ENCODE measurements at places on chromosomes 4 and X.

DNA sequence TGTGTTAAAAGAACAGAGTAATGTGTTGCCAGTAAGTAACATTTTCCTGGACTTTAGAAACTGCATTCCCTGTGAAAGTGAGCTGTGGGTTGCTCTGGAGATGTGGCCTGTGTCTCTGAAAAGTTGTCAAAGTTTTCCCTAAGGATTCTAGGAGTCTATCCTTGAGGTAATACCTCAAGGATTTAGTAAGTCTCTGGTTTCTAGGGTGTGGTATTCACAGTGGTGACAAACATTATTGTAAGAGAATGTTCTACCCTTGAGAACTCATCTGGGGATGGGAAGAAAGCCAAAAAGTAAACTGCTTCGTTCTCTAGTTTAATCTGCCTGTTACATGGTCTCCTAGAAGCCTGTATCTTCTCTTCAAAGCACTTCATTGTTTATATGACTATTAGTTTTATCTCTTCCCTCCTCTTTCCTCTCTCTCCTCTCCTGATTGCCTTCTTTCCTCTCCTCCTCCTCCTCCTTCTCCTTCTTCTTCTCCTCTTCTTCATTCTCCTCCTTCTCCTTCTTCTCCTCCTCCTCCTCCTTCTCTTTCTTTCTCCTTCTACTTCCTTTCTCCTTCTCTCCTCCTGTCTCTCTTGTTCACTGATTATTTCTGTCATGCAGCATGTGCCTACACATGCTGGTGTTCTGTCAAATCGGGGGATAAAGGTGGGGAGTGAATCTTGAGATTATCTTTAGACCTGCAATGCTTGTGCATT lies 321.3 kb downstream of the PTTG2 start:
- no peak for DNase-seq

GRCh38 chrX:48480583-48480982 lies 4.6 kb downstream of the FTSJ1 start:
- no peak for DNase-seq

DNA sequence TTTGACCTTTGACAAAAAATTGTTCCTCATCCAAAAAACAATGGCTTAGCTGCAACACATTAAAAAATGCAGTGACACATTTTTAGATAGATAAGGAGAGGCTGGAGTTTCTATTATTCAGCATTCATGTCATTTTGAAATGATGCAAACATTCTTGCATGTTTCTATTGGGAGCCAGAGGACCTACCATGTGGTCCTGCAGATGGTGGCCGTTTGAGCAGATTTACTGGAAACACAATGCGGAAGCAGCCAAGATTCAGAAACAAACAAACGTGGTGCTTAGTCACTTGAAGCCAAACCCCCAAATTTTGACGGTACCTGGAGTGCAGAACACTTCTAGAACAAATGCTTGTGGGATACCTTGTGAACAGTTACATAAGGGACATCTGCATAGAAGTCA lies 456.7 kb downstream of the PCDH18 start:
- DNase-seq: no peak

- no peak for DNase-seq
Observed at GRCh38 chrX:39453889-39454621, 643.7 kb downstream of the BCOR start.

GRCh38 chr4:41507291-41507947 lies 30.5 kb upstream of the LIMCH1 start:
- DNase-seq: no peak

DNA sequence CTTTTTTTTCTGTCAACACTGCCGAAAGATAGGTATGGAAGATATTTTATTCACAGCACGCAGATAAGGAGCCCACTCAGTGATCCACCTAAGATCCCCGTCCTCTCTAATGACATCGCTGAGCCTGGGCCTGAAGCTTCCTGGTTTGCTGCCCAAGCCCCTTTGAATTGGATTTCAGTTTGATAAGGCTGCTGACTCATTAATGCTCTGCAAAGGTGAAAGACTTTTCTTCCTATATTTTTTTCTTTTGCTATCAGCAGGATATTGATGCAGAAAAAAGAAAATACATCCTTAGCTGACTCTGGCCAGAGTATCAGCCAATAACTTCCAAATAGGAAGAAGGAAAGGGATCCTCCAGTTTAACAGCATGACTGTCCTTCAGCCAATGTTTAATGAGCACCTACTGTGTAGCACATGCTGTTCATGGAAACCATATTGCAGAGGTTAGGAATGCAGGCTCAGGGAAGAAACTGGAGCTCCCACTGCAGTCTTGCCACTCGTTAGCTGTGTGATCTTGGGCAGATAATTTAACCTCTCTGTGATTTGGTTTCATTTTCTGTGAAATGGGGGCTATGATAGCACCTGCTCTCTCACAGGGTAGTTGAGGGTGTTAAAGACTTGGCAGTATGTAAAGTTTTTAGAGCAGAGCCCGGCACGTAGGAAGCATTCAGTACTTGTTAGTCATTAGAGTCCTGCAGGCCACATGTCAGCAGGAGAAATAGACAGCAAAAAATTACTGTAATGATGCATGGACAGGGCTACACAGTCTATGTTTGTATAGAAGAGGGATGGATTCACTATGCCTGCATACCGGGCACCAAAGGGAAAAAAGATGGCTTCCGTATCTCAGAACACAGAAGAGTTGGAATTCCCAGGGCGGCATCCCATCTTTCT lies 39.3 kb downstream of the EVC start:
- DNase-seq: no peak

GRCh38 chrX:154010330-154011087 lies 9.2 kb downstream of the IRAK1 start:
- DNase-seq: no peak

GRCh38 chrX:155216940-155217440 lies 730 bp downstream of the VBP1 start:
- DNase-seq: no peak

GRCh38 chr4:42280327-42281095 lies 116.8 kb upstream of the SHISA3 start:
- DNase-seq: no peak

DNA sequence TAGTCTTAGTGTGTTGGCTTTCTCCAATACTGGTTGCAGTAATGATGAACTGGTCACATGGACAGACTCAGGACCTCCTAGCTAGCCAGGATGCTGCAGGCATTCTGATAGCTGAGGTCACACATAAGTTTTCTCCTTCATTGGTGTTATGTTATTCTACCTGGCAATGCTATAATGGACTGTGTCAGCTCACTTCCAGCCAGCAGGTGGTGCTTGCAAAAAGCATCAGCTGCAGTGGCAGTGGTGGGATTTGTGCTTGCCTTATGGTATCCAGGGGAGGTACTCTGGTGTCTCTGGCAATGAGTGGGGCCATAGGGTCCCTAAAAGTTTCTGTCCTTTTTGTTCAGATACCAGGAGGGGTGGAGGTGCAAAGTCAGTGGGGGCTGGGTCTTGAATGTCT lies 33.6 kb downstream of the ZNF330 start:
- no peak for DNase-seq

DNA sequence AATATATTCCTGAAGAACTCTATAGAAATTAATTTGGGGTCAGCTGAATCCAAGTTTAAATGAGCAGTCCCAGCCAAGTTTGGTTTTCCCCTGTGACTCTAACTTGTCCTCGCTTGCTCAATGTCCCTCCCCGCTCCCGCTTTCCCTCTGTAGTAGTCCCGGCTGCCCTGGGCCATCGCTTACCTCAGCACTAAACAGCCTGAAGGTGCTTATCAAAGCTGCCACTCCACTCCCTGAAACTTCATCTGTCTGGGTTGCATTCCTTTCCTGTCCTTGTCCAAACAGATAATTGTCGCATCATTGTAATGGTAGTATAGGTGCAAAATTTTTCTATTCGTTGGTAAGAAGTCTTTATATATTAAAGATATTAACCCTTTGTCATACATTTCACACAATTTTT lies 12.8 kb downstream of the SLC25A43 start:
- no peak for DNase-seq

DNA sequence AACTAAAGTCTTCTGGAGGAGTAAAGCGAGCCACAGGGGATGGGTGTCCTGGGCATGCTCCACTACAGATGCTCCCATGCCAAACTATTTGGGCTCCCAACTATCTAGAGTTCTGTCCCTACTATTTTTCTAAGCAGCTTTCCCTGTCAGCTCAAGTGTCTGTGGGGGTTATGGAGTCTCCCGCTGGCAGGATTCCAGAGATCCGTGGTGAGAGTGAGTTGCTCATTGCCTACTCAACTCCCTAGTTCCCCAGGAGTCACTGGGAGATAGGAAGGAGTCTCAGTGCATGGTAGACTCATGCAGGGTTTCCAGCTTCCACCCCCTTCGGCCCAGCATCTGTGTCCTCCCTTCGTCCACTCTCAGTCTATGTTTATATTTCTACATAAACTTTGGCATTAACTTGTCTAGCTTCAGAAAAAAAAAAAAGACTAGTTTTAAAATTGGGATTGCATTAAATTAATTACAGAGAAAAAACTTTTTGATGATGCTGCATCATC lies 55.1 kb upstream of the INPP4B start:
- no peak for DNase-seq

DNA sequence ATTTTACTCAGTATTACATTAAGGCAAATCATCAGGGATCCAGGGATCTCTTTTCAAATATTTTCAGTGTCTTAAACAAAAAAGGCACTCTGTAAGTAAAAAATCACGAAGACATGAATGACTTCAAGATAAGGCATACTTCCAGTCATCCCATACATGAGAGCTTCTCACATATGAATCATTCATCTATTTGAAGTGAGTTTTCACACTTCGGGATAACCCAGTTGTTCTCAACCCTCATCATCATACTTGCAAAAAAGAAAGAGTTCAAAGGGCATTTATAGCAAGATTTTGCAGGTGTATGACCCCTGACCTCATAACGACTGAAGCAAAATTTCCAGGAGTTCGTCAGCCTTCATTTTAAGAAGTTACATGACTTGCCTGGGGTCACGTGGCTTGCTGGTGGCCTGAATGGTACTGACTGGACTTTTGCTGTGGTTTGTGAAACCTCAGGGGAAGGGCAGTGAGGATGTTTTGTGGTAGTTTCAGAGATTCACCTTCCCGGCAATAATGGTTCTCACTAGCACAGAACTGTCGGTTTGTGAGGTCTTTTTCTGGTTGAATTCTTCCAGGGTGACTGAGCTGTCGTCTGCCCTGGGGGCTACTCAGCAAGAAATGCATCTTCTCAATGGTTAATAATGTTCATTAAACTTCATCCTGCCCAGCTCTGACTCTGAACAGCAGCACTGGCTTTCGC lies 115.8 kb upstream of the SHISA3 start:
- DNase-seq: no peak

DNA sequence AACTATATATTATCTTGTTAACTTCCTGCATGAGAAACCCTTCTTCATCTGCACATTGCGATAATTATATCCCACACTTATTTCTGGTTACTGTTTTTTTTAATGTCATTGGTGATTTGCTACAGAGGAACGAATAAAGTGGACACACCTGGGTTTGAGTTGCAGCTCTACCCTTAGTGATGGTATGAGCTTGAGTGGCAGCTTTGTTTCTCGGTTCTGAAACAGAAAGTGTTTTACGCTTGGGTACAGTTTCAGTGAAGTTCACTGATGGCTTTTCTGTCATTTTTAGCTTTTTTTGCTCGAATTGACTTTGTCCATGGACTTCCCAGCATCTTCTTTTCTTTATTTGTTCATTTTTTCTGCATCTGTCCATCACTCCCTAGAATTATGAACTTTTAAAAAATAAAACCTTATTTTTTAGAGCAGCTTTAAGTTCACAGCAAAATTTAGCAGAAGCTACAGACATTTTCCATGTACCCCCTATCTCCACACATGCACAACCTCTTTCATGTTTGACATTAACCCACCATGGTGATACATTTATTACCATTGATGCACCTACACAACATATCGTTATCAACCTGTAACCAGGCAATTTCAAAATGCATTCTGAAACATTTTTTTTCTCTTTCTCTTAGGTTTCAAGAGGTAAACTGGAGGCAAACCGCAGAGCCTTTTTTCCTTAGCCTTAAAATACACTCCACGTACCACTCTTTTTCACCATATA lies 1041.6 kb upstream of the PRKX start:
- no peak for DNase-seq

DNA sequence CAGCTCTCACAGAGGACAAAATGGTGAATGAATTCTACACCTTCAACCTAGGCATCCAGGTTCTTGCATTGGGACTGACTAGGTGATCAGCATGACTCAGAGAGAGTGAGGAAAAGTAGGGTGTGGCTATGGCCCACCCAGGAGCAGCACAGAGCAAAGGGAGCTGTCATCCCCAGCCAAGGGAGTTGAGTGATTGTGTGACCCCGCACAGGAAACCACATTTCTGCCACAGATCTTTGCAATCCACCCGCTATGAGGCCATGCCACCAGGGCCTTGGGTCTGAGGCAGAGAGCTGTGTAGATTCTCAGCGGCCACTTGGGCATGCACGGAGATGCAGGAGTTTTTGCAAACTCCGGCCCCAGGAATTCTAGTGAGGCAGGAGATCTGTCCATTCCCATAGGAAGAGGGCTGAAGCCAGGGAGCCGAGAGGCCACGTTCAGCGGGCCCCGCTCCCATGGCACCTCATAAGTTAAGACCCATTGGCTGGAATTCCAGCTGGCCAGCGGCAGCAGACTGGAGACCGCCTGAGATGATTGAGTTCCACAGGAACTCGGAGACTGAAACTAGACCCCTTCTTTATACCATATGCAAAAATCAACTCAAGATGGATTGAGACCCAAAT lies 75.9 kb downstream of the NAA11 start:
- DNase-seq: no peak

GRCh38 chr4:176864238-176864637 lies 71.5 kb upstream of the VEGFC start:
- no peak for DNase-seq

- no peak for DNase-seq
Observed at GRCh38 chrX:101407167-101407747, 468 bp downstream of the GLA start.

DNA sequence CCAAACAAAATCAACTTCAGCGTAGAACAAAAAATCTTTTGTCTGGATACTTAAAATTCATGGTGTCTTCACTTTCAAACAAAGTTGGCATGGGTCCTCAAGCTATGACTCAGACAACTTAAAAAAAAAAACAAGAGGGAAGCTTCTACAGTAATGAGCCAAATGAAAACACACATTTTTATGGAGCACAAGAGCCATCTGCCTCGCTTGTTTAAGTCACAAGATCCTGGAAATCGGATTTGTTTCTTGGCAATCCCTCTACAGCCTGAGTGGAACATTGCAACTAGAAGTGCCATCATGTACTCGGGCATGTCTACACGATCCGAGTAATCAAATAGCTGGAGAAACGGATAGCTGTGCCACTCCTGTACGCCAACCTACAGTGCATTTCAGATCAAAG lies 22.6 kb downstream of the LAMP2 start:
- DNase-seq: no peak

GRCh38 chr4:145533001-145533400 lies 51.3 kb downstream of the SMAD1 start:
- DNase-seq: no peak

DNA sequence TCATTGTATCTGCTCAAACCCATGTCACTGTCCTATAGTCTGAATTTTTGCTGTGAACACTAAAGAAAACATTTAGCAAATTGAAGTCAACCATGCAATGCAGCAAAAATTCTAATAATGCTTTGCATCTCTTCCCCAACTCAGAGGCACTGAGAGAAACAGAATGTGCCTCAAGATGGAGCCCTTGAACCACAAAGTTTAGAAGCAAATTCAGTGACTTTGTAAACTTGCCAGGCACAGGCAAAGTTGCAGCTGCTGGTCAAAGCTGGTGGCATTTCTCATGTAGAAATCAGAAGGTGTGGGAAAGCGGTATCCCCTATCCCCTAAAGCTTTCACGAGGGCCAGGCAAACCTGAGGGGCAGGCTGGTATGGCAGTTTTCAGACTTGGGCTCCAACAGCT lies 121.7 kb upstream of the DIPK2B start:
- no peak for DNase-seq

- no peak for DNase-seq
Observed at GRCh38 chrX:22246620-22247019, 26.1 kb upstream of the CBLL2 start.

Measured in central memory CD8-positive, alpha-beta T cell (primary cell).